ENCODE measurements at places on chromosomes 16 and 17. TPM values are rescaled to one million over a fixed set of nuclear protein-coding genes. Genes with fewer than 3 reads are reported as not detected.

GRCh38 chr16:1958715-1959268 is 546 bp upstream of the NDUFB10 start:
- no peak for DNase-seq

DNA sequence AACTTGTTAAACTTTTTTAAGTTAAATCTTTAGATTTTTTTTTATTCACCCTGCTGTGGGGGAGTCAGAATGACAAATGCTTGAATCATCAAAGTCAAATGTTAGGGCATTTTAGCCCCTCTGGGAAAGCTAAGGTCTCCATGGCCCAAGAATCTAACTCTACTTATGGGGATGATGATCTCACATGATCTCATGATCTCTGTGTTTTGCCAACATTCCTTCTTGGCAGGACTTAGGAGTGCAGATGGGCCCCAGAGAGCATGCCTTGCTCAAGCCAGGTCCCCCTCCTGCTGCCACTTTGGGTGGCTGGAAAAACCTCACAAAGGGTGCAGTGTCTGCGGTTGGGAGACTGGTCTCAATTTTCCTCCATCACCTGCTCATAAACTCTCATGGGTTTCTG is 108.6 kb downstream of the PRKCB start:
- no peak for DNase-seq

DNA sequence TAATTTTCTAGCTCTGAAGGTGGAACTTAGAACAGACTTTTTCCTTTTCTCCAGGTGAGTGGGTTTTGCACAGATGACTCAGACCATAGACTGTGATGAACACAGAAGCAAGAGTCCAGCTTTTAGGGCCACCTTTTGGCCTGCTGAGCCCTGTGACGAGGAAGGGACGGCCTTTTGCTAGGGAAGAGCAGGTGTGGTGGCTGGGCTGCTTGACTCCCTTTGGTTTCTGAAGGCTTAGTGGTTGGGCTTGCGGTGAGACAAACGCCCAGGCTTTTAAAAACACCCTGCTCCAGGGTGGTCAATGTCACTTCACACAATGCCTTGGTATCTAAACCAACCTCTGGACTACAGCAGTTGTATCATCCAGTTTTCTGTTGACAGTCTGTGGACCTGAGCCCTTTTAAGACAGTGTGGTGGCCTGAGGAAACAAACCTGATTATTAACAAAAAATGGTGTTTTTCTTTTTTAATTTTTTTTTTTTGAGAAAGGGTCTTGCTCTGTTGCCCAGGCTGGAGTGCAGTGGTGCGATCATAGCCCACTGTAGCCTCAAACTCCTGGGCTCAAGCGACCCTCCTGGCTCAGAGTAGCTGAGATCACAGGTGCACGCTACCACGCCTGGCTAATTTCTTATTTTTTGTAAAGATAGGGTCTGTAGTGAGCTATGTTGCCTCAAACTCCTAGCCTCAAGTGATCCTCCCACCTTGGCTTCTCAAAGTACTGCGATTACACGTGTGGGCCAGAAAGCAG is 134.0 kb downstream of the SNX29 start:
- DNase-seq: no peak

DNA sequence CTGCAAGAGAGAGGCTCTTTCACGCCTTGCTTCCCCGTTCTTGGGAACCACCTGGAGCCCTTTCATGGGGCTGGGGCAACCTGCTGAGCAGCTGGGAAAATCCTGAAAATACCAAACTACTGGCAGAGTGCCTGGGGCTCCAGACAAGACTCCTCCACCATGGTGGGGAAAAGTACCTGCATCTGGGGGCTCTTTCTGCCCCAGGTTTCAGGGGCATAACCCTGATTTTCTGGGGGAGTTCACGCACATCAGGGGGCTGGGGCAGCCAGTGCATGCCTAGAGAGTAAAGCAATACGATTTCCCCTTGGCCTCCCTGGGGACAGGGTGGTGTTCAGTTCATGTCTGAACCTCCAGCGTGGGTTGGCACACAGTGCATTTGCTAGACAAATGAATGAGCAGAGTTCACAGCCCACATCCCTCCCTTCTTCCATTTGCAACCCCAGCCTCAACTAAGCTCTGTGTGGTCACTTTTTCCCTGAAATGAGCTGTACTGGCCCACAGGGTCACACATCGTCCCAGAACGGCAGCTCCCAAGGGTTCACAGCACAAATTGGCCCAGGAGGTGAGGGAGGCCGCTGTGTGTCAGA is 5.2 kb upstream of the CDC42EP4 start:
- DNase-seq: no peak

The SNTB2 gene
- 33.6 TPM for total RNA-seq

The SLC2A4 gene
- not detected for total RNA-seq

The LLGL2 gene
- 3.9 TPM for total RNA-seq

GRCh38 chr17:66814570-66814969 is 20.3 kb upstream of the CACNG5 start:
- no peak for DNase-seq

DNA sequence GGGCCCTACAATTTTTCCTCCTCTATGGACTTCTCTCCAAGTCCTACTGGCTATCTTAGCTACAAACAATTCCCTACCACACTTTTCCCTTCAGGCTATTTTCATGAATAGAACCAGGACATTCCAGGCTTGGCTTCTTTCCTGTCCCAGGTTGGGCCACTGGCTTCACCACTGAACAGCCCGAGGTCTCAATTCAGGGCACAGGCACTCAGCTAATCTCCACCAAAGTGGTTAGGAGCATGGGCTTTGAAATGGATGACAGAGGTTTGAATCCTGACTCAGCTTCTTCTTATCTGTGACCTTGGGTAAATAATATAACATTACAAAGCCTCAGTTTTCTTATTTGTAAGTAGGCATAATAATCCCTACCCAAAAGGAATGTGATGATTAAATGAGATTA is 50.9 kb upstream of the ZNF629 start:
- no peak for DNase-seq

GRCh38 chr17:14458724-14459123 is 157.8 kb downstream of the HS3ST3B1 start:
- DNase-seq: no peak

GRCh38 chr16:935684-936083 is 35.1 kb downstream of the LMF1 start:
- DNase-seq: no peak

DNA sequence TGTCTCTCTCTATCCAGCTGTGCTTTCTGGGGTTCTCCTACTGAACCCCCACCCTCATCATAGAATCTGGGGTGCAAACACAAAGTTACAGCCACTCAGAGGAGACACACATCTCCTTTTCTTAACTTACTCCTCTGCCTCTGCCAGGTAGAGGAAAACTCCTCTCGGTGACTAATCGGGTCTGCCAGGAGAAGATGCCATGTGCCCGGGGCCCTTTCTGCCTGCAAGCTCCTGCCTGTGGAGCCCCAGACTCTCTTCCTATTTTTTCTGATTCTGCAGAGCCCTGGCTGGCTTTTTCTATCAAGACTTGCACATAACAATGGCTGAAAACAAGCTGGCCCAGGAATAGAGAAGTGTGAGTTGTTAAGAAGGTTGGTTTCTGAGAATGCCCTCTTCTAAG is 10.4 kb downstream of the SLC6A4 start:
- no peak for DNase-seq

GRCh38 chr17:8925808-8926207 is 39.7 kb downstream of the PIK3R5 start:
- no peak for DNase-seq

The MMP28 gene
- not detected for total RNA-seq

GRCh38 chr17:57676543-57676942 is 68.6 kb downstream of the CCDC182 start:
- no peak for DNase-seq

The ABCA10 gene
- 0.07 TPM for total RNA-seq

The RNF157 gene
- total RNA-seq: 0.40 TPM
